NCI-H1105 (cell line): ENCODE measurements at places on chromosomes 2 and 18.

- DNase-seq: no peak
Observed at GRCh38 chr18:67301592-67301991, 214.9 kb downstream of the DSEL start.

GRCh38 chr2:160479269-160479668 is 14.3 kb downstream of the RBMS1 start:
- DNase-seq: no peak

- no peak for DNase-seq
Observed at GRCh38 chr2:31140151-31140550, 1.9 kb upstream of the GALNT14 start.

- DNase-seq: no peak
Observed at GRCh38 chr2:239951129-239951734, 73.9 kb downstream of the NDUFA10 start.

DNA sequence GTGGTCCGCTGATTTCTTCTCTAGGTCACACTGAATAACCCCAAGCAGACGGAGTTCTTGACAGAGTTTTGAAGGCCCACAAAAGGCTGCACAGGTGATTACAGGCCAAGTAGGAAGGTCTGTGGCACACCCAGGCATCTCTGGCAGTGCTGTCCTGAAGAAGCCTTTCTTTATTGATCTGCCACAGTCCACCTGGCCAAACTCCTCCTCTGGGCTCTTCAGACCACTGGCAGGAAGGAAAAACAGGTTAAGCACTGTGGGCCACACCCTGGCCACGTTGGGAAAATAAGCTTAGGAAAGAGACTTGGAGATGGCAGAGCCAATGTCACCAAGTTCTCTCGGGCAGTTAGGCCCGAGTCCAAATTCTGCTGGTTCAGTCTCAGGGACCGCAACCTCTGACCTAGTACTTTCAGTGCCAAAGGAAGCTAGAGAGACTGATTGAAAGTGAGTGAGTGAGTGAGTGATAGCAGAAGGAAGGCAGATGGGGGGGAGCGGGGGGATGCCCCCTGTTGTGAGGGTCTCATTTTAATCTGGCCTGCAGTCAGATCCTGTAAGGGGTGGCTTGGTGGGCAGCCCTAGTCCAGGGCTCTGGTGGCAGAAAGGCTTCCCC is 102.9 kb downstream of the TGFA start:
- DNase-seq: no peak

- DNase-seq: no peak
Observed at GRCh38 chr2:28095622-28096021, 205.1 kb downstream of the BABAM2 start.

DNA sequence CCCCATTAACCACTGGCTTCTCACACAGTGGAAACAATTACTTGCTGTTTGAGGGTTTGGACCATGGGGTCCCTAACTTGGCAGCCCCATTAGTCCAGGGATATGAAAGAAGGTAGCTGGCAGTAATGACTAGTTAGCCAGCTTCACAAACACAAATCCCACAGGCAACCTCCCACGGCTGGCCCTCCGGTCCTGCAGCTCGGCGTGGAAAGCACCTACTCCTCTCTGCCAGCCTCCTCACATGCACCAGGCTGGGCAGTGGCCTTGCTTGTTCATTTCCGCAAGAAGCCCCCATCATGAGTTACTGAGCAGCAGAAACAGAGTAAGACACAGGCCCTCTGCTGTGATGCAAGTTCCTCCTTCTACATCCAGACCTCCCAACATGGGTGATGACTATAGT is 13.7 kb downstream of the C1QL2 start:
- DNase-seq: no peak

DNA sequence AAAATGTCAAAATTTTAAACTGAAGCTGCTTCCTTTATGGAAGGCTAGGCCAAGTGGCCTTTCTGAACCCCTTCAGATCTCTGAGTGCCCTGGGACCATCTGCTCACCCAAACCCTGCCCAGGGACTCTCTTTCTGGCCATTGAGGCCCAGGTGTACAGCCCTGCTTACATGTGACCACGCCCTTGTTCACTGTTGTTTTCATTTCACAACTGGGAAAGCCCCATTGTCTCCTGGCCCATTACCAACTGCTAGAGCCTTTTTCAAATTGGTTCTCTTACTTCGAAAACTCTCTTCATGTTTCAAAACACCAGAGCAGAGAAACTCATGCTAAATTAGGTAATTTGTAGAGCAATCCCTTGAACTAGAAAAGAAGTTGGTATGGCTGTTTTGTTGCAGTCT is 219.5 kb upstream of the TANK start:
- DNase-seq: no peak

GRCh38 chr2:23377771-23378170 is 7.2 kb upstream of the KLHL29 start:
- DNase-seq: no peak

- no peak for DNase-seq
Observed at GRCh38 chr2:28336982-28337627, 55.6 kb upstream of the FOSL2 start.

DNA sequence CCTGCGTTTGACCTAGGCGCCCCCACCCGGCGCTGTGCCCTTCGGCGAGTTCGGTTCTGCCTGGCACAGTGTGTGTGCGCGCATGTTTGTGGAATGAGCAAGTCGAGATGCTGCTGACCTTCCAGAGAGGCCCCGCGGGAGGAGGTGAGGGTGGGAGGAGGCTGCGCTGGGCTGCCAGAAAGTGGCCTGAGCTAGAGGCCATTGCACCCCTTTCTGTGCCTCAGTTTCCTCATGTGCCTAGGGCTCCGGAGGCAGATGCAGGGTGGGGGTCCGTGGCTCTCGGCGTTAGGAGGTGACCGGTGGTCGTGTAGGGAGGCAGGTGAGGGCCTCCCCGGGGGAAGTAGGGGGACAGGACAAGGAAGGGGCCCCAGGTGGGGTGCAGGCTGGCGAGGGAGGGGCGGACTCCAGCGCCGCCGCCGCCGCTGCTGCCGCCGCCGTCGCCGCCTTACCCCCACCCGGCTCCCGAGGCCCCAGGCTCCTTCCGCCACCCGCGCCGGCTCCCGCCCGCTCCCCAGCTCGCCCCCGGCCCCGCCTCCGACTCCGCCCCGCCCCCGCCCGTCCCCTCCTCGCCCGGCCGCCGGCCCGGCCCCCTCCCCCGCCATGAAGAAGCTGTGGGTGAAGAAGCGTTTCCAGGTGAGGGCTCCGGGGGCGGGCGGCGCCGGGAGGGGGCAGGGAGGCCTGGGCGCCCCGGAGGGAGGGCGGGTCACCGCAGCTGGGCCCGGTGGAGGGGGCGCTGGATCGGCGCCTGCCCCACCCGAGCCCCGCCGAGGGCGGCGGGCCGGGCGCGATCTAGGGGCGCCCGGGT is 7.0 kb downstream of the SPEG start:
- peak; percentile 50 for DNase-seq

GRCh38 chr2:150091846-150092245 is 395.6 kb downstream of the RND3 start:
- DNase-seq: no peak

DNA sequence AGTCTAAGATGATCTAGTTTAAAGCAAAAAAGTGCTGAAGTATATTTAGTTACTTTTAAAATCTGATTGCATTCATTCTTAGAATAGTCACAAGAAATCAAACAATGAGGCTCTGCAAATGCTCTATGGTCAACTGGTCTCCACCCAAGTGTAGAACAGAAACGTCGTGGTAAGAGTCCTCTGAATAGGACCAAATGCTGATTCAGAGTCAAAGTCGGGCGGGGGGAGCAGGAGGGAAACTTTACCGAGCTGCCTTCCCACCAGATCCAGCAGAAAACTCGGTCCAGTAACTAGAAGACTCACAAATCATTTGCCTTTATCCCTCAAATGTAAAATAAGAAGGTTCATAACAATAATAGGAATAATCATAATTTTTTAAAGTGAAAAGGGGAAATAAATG is 46.2 kb upstream of the PXDN start:
- DNase-seq: no peak

GRCh38 chr2:105873721-105874120 is 129.0 kb downstream of the NCK2 start:
- DNase-seq: no peak

DNA sequence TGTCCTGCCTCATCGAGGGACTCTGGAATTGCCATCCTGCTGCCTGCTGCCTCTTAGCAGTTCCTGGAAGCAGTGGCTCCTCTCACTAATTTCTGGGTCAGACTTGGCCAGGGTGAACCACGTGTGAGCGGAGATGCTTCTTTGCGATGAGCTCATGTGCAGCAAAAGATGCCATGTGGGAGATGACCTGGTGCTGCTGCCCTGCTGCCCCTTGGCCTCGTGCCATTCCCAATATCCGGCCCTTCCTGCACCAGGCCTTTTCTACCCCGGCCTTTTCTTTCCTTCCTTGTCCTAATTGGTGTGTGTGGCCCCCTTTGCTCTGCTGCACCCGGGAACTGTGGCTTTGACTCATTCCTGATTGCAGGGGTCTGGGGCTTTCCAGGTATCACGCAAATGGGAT is 296.9 kb upstream of the HS6ST1 start:
- no peak for DNase-seq

DNA sequence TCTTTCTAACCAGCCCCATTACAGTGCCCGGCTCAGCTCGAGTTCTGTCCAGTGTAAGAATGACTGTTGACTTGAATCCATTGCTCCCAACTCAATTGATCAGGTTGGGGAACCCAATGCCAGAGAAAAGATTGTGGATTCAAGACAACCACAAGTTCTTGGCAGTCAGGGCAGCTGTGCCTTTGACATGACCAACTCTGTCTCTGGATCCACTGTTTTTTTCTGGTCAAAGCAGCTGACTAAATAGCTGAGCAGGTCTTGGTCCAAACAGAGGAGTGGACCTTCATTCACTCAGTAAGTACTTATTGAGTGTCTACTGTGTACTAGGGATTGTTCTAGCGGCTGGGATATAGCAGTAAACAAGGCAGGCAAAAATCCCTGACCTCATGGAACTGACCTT is 6.3 kb upstream of the ATOH8 start:
- no peak for DNase-seq

DNA sequence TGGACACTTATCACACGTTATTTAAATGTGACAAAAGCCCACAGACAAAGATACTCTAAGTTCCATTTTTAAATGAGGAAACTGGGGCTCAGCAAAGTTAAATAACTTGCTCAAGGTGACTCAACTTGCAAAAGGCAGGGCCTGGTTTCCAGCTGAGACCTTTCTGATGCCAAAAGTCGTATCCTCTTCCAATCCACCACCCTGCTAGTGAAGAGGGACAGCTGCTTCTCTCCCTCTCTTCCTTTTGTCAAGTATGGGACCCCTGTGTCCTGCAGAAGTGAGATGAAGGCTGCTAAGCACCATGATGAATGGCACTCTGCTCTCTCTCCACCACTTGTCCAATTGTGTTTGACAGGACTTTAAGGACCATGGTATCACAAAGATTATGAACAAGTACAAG is 140.9 kb downstream of the DYM start:
- DNase-seq: no peak

DNA sequence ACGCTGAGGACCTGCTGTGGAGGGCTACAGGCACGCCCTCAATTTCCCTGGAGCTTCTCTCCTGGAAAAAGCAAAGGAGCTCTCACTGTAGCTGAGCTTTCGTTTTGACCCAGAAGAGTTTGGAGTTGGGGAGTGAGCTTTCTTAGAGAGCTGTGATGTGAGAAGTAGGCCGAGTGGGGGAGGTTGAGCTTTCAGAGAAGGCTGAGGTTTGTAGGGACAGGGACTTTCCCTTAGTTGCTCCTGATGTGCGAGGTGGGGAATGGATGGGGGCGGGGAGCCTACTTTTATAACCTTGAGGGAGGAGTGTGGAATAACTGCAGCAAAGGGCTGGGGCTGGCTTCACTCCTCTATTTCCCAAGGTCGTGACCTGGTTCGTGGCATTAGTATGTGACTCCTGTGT is 47.1 kb downstream of the ZNF532 start:
- no peak for DNase-seq

DNA sequence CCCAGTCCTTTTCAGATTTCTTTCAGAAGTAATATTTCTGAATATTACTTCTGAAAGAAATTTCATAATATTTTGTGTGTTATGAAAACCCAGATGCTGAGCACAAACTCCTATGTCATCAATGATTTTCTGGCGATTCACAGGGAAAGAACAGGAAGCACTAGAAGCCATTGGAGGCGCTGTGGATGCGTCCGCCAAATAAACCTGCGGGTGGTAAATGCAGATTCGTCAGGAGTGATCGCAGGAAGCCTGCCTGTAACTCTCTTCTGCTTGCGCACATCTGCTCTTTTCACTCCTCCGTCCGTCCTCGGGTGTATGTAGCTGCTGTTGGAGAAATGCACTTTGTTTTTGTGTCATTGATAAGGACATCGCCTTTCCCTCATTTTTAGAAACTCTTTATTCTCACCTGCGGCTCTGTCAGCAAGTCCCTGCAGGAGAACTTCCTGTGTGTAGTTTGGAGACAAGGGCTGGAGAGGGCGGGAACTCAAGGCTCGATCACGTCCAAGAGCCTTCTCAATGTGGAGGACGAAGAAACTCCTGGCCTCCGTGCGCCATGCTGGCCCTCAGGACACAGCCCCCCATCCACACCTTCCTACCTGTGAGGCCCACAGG is 483.8 kb downstream of the GALR1 start:
- DNase-seq: no peak

DNA sequence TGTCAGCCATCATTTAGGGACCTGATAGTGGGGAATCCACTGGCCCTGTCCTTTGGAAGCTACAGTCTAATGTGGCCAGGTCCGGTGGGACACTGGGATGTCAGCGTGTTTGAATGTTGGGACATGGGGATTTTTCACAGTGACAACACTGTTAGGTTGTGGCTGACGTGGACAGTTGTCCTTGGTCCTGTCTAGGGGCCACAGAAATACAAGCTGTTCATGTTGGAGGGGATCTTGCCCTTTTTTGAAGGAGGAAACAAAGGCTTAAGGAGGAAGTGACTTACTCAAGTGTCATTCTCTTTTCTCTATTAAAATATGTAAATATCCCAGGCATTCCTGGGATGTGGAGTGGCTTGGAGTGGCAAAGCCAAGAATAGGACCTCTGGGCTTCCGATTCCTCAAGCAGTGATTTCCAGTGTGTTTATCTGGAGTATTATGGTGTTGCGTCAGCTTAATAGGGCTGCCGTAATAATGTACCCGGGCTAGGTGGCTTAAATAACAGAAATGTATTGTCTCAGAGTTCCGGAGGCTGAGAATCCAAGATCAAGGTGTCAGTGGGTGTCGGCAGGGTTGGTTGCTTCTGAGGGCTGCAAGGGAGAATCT is 8.5 kb downstream of the ACOXL start:
- DNase-seq: no peak

- no peak for DNase-seq
Observed at GRCh38 chr2:97911922-97912575, 83.7 kb downstream of the TMEM131 start.

- DNase-seq: no peak
Observed at GRCh38 chr2:15808204-15808910, 132.0 kb upstream of the MYCN start.

DNA sequence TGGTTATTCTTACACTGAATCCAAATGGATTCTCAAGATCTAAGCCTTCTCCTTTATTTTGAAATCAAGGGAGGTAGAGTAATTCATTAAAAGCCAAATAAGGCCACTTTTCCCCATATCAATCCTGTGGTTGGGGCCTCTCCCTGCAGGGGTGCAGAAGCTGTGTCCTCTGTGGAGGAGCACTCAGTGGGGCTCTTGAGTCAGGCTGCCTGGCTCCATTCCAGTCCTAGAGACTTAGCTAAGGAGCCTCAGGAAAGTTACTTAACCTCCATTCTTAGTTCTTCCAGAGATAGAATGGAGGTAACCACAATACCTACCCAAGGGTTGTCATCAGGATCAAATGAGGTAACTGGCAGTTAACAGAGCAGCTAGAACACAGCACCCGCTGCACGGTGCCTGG is 564.3 kb downstream of the CMPK2 start:
- DNase-seq: no peak
